Renal cortex interstitium (tissue), 15 donors: ENCODE measurements at places on chromosomes 3 and 15. TPM values are rescaled to one million over a fixed set of nuclear protein-coding genes. Genes with fewer than 3 reads are reported as not detected.

DNA sequence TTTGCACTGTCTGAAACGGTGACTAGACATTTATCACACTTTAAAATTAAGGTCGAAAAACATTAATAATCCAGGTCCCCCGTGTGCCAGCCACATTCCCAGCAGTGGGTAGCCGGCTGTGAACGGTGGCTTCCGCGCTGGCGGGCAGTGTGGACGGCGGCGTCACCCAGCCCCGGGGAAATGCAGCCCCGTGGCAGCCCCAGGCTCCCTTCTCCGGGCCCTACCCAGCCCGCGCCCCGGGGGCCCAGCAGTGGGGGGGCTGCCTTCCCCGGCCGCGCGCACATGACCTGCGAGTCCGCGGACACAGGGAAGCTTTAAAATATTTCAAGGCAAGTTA, 25.3 kb downstream of the GABRA5 start:
- no peak for DNase-seq

- no peak for DNase-seq
These were observed 137.4 kb downstream of the GAP43 start for GRCh38 chr3:115760716-115761115.

- no peak for DNase-seq
These were observed 16.0 kb downstream of the CD200 start for GRCh38 chr3:112348943-112349342.

DNA sequence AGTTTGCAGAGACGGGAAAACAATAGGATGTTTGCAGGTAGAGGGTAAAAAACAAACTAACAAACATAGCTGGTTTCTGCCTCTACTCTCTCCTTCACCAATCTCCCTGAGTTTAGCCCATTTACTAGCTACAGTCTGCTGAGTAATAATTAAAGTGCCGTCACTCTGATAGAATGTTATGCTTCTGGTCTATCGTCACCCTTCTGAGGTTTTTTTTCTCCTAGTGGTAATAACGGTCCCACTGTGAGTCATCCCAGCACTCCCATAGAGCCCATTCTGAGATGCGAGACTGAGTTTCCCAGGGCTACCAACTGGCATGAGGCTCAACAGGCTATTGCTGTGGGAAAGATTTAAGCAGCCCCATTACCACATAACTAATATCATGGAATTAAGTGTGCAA, 56.4 kb downstream of the PLAAT1 start:
- DNase-seq = no peak

DNA sequence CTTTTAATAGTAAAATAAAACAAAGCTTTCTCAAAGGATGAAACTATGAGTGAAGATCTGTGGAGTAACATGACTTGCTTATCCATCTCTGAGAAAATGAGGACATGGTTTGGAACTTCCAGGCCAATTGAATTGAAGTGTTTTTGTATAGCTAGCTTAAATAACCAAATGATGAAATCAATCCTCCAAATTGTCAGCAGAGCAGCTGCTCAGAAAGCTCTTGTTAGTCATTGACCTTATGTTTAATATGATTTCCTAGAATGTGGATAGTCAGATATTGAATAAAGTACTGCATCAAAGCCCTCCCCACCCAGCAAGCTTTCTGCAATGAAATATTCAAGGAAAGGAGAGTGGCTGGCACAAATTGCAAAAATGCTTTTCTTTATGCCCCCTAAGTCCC, 437.2 kb downstream of the MFSD1 start:
- DNase-seq = no peak

GRCh38 chr3:127406309-127407025, 118.6 kb upstream of the PRR20G start:
- DNase-seq = no peak

The GOLGA8A gene
- 102 TPM for polyA plus RNA-seq

The GPR15 gene
- polyA plus RNA-seq = not detected

- peak; percentile 13 for DNase-seq
These were observed 37.9 kb downstream of the CHRD start for GRCh38 chr3:184417619-184418327.

The ZNF280D gene
- polyA plus RNA-seq = 50.5 TPM

The PIERCE2 gene
- polyA plus RNA-seq = 6.3 TPM

The PLCH1 gene
- polyA plus RNA-seq = 10.1 TPM
